Caki2 (cell line): ENCODE measurements at places on chromosomes 5 and 9. TPM values are rescaled to one million over a fixed set of nuclear protein-coding genes. Genes with fewer than 3 reads are reported as not detected.

AGXT2 gene
- total RNA-seq: not detected in 2 replicates

FBLL1 gene
- not detected in 2 replicates for total RNA-seq

CCDC187 gene
- 0.41 TPM in 1 of 2 replicates, not detected in the other for total RNA-seq

- peak; percentile 47 for DNase-seq
Observed at GRCh38 chr5:180467028-180467975, 26.9 kb upstream of the CNOT6 start.

DNA sequence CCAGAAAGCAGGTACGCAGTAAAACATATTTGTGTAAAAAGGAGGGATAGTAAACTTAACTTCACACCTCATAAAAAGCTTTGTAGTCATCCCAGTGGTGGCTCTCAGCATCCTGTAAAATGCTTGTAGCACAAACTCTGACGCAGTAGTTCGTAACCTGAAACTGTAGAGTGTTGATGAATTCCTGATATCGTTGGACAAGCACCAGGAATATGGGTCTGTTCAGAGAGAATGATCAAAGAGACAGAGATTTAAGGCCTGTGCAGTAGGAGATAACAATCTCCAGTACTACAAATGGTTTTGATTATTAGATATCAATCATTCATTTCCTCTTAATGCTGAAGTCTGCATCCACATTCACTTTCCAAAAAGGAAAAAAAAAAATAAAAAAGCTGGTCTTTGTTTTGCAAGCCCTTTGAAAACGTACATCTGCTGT, 148.5 kb downstream of the KIAA0825 start:
- DNase-seq: no peak

FYB1 gene
- not detected in 2 replicates for total RNA-seq

C5orf58 gene
- total RNA-seq: not detected in 2 replicates

- no peak for DNase-seq
Observed at GRCh38 chr5:81650987-81651386, 99.9 kb downstream of the SSBP2 start.

SWI5 gene
- total RNA-seq: 97.2 and 141 TPM in 2 replicates

NTRK2 gene
- total RNA-seq: 0.54 TPM in 1 of 2 replicates, not detected in the other

GGTA1 gene
- not detected in 2 replicates for total RNA-seq

- DNase-seq: peak; percentile 56
Observed at GRCh38 chr5:142823126-142823525, 52.9 kb downstream of the ARHGAP26 start.

- peak; percentile 54 for DNase-seq
Observed at GRCh38 chr9:127562841-127563401, 49.2 kb upstream of the STXBP1 start.

DNA sequence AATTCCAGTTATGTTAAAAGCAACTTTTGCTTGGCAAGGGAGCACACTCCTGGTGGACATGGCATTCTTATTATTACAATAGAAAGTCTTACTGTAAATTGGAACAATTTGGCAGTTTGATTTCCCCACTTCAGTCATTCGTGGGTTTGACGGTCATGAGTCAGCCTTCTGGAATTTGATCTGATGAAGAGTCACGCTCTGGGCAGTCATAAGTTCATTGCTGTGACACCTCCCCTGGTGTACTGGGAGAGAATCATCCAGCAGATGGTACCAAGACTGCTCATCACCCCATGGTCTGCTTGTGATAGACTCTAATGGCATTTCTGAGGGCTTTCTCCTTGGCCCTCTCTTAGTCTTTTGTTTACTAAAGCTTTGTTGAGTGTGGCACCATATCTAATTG, 53.8 kb downstream of the GLRA1 start:
- peak; percentile 62 for DNase-seq

BRINP1 gene
- 3.7 and 6.7 TPM in 2 replicates for total RNA-seq

THBS4 gene
- total RNA-seq: 0.87 and 5.2 TPM in 2 replicates

- DNase-seq: no peak
Observed at GRCh38 chr5:5371957-5372356, 50.5 kb upstream of the ICE1 start.

DNA sequence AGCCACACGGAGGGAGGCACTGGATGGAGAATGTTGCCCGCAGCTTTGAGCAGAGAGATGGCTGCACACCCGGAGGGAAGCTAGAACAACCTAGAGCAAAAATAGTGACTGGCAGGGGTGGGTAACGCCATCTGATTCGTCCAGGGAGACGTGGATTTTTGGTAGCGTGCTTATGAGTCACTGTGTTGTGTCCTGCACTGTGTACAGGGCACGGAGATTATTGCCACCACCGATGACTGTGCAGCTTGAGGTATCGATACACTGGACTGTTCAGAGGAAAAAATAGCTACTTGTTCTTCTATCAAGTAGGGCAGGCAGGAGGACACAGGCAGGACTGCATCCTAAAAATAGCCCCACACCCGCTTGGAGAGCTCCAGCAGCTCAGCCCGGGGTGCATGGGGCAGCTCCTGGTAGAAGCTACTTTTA, 6.0 kb downstream of the UBE2QL1 start:
- DNase-seq: no peak

DNA sequence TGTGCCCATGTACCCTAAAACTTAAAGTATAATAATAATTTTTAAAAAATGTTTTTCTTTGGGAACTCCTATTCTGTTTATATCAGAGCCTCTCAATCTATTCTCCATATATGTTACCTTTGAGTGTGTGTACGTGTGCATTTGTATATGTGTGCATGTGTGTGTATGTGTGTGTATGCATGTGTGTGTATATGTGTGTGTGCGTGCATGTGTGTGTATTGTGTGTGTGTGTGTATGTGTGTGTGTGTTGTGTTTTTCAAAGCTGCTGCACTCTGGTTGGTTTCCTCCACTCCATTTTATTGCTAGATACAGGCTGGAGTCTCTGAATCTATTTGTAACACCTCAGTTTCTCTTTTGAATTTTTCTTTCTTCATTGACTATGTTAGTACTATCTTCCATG, 20.0 kb downstream of the SURF6 start:
- DNase-seq: no peak

- no peak for DNase-seq
Observed at GRCh38 chr5:154442801-154443200, 3.0 kb upstream of the SAP30L start.

GRCh38 chr5:173743641-173744343, 127.3 kb upstream of the BOD1 start:
- DNase-seq: no peak

FIBCD1 gene
- 25.8 and 33.0 TPM in 2 replicates for total RNA-seq

BTNL3 gene
- not detected in 2 replicates for total RNA-seq

FAM151B gene
- 0.20 and 0.32 TPM in 2 replicates for total RNA-seq

- DNase-seq: no peak
Observed at GRCh38 chr9:124399323-124399967, 15.8 kb downstream of the PSMB7 start.

RANBP3L gene
- total RNA-seq: not detected in 2 replicates

DNA sequence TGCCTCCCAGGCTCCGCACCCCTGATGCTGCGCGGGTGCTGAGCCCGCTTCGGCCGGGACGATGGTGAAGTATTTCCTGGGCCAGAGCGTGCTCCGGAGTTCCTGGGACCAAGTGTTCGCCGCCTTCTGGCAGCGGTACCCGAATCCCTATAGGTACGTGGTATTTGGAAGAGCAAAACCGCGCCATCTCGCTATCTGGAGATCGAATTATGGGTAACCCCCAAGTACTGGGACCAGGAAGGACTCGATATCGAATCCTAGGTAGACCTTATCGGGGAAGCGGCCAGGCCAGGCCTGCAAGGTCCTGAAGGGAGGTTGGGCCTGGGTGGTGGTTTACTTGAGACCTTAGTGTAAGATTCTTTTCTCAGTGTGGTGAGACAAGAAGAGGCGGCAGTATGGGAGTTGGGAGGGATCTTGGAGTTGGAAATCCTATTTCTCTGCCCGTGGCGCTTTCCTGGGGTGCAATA, 359 bp downstream of the PRELID1 start:
- no peak for DNase-seq

NUTM2F gene
- not detected in 2 replicates for total RNA-seq

DNA sequence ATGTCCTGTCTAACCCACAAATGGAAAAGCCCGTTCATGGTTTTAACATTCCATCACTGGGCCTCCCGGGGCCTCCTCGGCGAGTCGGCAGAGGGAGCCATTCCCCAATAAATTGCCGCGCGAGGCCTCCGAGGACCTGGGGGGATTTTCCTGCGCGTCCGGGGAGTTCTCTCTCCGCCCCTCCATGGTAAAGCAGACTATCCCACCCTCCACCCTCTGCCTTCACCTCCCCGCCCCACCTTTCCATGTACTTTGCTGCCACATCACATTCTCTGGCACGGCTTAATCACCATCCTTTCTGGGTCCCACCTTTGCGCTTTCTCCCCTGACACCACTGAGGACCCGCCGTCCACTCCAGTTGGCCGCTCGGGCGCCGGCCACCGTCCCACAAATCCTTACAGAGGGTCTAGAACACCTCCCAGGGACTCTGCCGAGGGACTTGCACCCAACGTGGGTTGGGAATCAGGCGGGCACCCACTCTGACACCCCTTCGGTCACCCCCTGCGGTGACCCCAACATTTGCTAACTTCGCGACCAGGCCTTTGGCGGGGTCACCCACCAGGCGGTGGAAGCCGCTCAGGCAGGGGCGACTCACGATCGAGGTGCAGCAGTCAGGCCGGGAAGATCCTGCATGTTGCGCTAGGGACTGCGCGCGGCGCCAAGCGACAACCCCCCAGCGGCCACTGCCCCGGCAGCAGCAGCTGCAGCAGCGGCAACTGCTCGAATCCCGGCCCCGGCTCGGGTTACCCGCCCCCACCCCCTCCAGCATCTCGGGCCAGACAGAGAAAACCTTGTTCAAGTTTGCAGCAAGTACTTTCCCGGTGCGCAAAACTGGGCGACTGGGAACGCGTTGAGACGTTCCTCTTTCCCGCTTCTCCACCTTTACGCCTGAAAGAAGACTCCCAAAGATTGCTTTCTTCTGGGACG, at the start of gene MEGF10:
TSS of gene MEGF10 (plus strand) at position 778 of the 927 bp plus-strand sequence. CDS start 40,513 bp downstream, outside the sequence.
- no peak for DNase-seq

DNA sequence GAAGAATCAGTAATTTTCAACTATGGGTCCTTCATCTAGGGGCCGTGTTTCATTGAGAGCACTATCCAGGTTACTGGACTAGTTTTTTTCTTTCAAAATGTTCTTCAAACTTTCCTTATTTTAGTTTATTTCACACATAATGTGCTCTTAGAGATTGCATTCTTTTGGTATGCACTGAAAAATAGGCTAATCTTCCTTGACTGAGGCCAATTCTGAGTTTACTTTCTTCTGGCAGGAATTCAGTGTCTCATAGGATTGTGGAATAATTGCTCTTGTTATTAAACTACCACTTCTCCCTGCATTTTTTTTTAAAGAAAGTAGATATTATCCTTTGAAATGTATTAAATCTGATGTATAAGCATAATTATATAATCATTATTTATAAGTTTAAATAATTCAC, 624.5 kb downstream of the RAB3C start:
- no peak for DNase-seq

GRCh38 chr5:14424011-14424685, 157.4 kb upstream of the OTULINL start:
- DNase-seq: no peak

DNA sequence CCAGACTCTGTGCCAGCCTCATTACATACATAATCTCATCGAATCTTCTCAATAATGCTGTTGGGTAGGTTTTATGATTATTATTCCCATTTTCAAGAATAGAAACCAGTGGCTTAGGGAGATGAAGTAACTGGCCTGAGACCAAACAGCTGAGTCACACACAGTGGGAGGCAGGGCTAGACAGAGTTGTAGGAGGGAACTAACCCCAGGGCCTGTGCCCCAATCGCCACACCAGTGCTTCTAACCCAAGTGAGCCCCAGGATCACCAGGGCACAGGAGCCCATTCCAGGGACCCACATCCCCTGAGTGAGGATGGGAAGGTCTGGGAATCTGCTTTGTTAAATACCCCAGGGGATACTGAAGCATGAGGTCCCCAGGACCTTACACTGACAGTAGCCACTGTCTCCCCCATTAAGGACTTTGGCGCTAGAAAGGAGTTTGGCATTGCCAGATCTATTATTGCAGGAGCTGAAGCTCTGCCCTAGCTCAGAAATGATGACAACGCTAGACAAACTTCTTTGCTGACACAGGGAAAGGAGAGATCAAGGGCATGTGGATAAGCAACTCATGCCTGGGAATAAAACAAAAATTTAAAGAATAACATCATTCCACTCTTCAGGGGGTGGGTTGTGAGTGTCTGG, 63.8 kb upstream of the PPARGC1B start:
- DNase-seq: no peak

DNA sequence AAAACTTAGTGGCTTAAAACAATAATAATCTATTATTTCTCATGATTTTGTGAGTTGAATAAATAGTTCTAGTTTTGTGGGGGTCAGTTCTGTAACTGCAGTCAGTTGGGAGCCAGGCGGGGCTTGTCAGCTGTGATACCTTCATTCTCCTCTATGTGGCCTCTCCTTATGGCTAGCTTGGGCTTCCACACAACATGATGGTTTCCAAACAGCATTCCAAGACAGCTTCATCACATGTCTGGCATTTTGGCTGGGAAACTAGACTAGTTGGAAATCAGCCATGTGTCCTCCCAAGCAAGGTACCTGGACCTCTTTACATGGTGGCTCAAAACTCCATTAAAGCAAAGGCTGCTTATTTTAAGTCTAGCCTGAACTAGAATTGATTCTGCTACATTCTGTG, 61.4 kb upstream of the RANBP3L start:
- no peak for DNase-seq

- DNase-seq: no peak
Observed at GRCh38 chr9:32603914-32604852, 31.2 kb upstream of the NDUFB6 start.

DNA sequence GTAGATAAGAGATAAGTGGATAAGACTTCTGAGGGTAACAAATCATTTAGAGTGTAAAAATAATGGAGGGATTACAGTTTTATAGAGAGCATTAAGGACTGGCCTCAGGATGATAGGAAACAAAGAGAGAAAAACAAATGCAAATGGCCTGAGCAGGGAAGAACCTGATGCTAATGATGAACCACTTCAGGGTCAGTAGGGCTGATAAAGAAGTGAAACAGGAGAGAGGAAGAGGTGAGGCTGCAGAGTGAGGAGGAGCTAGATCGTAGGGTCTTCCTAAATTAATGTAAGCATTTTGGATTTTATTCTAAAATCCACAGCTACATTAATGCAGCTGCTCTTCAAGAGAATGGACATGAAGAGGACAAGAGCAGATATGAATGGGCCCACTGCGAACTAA, 698.0 kb upstream of the MEF2C start:
- DNase-seq: no peak

- DNase-seq: no peak
Observed at GRCh38 chr5:14928661-14929060, 57.1 kb upstream of the ANKH start.
